Putamen (tissue), 1 donor: ENCODE measurements at places on chromosomes 5 and 9.
A peak's percentile ranks its signal among the peaks of the same experiment; 100 is the strongest.

- no peak for DNase-seq
Observed at GRCh38 chr5:110082194-110082593, 392.5 kb downstream of the MAN2A1 start.

DNA sequence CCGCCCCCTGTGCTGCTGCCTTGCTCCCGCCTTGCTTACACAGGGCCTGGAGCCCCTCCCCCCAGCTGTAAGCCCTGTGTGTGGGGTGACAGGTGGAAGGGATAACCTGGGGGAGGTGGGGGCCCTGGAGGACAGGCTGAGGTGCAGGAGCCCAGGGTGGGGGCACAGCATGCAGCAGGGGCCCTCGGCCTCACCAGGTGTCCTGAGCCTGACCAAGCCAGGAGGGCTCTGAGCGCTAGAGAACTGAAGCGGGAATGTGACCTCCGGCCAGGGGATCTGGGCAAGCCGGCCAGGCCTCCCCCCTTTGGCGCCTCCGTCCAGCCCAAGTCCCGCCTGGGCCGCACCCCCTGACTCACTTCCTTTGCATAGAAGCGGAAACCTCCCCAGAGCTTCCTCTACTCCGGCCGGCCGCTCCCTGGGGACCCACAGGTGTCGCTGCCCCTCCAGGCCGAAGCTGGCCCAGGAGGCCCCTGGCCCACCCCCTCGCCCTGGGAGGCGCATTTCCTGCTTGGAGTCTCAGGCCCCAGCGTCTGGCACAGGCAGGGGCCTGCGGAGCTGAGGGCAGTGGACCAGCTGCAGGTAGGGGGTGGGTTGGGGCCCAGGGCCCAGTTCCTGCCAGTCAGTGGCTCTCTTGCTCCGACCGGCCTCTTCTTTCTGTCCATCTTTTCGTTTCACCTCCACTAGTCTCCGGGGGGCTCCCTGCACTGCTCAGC lies at the start of gene TOR4A:
Gene TOR4A, plus strand, starts transcription at position 398 of the 713 bp plus-strand sequence. CDS start 964 bp downstream, outside the sequence.
- DNase-seq: no peak

DNA sequence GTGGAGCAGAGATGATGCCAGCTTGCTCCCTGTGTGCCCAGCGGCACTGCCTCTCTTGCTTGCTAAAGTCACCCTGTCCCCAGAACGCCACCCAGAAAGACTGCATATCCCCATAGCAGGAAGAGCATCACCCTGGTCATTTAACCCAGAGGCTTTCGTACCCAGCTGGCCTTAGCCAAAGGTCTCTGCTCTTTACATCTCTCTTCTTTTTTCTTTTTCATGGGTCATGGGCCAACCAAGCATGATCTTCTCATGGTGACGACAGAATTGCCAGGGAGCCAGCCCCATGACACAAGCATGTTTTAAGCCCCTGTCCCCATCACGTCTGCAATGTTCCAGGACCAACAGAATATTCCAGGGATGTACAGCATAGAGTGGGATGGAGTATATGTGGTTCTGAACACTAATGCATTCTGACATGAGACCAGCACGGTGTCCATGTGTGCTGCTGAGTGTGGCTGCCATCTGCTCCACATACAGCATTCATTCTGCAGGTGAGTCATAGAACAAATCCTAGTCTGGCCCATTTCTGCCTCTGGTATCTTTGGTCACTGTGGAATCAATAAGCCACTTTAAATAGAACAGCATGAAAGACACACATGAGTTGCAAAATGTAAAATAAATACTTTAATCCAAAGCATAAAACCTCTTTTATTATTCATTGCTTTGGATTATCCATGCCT lies 203.0 kb downstream of the MED10 start:
- DNase-seq: no peak

- DNase-seq: no peak
Observed at GRCh38 chr9:92289708-92290390, 3.6 kb downstream of the IARS1 start.

- no peak for DNase-seq
Observed at GRCh38 chr5:133123297-133123696, 71.5 kb downstream of the HSPA4 start.

DNA sequence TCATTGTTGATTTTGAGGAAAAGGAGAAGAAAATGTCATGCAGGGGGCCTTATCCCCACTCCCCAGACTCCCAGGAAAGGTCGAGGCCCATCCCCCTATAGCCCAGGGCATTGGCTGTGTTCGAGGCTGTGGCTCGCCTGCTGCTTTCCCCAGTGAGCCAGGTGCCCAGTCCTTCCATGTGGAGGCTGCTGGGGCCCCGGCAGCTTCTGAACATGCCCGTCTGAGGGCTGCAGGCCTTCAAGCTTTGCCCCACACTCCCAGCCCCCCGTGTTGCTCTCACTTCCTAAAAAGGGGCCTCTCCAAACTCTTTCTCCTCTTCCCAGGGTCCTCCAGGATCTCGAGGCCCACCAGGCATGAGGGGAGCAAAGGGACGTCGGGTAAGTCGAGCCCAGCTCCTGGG lies 64.7 kb upstream of the ORM1 start:
- no peak for DNase-seq

DNA sequence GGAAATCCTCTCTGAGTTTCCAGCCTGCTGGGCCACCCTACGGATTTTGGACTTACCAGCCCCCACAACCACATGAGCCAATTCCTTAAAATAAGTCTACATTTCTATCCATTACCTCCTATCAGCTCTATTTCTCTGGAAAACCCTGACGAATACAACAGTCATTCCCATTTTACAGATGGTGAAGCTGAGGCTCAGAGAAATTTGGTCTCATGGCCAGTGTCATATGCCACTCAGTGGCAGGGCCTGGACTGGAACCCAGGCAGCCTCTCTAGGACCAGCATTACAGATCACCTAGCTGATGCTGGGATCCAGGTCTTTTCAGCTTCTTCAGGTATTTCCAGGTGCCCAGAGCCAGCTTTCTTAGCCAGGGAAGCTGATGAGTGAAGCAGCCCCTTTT lies 45.0 kb upstream of the SH3PXD2B start:
- DNase-seq: no peak

DNA sequence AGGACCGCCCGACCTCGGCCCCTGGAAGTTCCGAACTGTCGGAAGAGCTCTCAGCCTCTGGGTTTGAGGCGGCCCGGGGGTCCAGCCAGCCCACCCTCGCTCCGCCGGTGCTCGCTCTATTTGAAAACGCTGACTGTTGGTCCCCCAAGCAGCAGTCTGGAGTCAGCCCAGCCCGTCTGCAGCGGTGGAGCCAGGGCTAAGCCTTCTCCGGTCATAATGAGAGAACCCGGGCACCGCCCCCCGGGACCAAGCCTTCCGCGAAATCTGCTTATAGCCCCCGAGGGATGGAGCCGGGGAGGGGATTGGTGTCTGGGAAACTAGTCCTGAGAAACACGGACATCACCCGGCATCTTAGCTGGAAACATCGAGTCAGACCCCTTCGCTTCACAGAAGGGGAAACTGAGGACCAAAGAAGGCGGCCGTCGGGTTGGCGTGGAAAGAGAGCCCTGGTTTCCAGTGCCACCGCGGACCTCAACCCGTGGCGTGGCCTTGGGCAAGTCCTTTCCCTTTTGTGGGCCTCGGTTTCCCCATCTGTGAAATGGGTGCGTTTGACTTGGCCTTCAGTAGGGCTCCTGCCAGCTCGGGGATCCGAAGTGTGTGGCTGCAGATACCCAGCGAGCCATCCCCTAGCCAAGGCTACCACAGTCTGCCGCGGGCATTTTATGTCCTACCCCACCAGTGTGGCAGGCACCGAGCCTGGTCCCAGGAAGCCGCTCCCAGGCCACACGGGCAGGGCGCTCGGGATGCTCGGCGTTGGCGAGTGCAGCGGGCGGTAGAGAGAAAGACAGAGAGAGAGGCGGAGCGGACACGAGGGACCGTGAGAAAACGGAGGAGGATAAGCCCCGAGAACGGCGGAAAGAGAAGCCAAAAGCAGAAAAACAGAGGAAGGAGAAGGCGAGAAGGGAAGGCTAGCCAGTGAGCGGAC lies 857 bp downstream of the ADAM19 start:
- no peak for DNase-seq

DNA sequence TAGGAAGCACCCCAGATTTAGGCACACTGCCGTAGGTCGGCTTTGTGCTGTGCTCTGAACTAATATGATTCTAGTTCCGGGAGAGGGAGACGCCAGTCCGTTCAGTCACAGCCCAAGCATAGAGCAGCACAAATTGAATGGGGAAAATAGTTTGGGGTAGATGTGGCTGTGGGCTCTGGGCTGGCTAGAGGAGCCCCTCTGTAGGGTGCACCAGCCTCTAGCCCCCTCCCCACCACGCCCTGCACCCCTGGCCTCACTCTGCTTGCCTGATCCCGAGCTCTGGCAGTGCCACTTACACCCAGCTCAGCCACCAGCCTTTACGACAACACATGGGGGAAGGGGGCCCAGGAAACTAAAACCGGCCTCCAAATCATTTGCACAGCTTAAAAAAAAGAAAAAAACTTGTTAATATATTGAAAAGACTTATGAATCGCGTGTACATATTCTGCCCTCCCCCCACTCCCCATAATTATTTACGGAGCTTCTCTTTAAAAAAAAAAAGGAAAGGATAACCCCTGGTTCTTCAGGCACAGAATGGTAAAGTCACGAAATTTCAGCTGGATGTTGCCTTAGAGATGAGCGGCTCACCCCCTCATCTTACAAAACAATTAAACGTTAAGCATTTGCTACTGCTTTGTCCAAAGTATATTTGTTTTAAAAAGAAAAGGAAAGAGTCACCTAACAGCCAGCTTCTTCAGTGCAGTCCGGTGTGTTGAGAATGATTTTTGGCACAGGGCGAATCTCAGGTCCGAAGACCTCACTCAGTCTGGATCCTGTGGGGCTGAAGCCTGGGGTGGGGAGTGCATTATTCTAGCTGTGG lies 3.5 kb downstream of the LMX1B start:
- DNase-seq: no peak

- no peak for DNase-seq
Observed at GRCh38 chr5:124902097-124902821, 155.8 kb upstream of the ZNF608 start.

DNA sequence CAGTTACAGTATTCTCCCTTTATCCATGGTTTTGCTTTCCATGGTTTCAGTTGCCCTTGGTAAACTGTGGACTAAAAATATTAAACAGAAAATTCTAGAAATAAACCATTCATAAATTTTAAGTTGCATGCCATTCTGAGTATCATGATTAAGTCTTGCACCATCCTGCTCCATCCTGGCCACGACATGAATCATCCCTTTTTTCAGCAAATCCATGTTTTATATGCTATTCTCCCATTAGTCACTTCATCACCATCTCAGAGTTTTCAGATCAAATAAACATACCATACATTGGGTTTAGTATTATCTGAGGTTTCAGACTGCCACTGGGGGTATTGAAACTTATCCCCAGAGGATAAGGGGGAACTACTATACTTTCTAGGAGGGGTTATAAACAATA lies 234.4 kb upstream of the ATP10B start:
- no peak for DNase-seq

GRCh38 chr5:88841212-88841611 lies 41.8 kb downstream of the MEF2C start:
- DNase-seq: no peak

DNA sequence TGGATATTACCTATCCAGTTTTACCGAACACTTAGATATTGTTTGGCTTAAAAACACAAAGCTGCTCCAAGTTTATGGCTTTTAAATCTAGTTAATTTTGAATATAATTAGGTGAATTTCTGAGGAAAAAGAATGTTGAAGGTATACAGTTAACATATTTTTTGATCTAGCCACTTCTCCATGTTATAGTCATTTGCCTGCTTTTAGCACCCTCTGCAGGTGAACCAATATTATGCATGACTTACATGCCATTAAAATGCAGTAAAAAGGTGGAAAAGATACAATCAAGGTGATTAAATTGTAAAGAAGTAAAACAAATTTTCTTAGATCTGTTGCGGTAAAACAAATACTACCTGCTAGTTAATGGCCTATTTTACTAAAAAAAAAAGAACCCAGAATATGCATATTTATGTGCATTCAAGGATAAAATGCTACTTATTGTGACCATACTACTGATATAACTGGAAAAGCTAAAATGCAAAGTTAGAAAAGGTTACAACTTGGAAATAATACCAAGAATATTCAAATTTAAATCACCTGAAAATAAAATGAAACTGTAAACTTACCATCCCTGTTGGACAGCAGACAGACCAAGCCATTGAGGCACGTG lies 132.1 kb downstream of the AP3B1 start:
- DNase-seq: peak; percentile 15

DNA sequence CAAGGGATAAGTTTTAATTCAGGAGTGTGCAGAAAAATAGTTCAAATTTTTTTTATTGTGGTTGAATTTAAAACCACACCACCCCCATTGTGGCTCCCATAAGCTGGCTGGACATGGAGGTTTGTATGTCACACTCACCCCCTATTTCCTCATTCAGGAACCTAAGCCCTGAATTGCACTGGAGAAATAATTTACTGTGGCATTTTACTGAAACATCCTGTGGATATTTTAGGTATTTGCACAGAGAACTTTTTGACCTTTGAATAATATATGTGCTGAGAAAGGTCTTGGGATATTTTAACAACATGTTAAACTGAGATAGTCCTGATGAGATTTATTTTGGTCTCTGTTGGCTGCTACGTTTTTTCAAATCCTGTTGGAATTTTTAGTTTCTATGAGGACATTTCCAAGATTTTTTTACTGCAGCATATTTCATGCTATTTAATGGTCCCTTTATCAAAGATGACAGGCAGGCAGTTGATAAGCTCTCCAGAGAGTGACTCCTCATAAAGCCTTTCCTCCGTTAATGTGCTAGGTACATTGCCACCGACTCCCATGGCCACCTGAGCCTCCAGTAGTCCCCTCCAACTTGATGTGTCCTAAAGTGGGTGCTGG lies 51.2 kb upstream of the PALM2AKAP2 start:
- no peak for DNase-seq
